Frontal cortex (tissue), 4 donors: ENCODE measurements at places on chromosomes 12 and 14. TPM values are rescaled to one million over a fixed set of nuclear protein-coding genes. Genes with fewer than 3 reads are reported as not detected.

DNA sequence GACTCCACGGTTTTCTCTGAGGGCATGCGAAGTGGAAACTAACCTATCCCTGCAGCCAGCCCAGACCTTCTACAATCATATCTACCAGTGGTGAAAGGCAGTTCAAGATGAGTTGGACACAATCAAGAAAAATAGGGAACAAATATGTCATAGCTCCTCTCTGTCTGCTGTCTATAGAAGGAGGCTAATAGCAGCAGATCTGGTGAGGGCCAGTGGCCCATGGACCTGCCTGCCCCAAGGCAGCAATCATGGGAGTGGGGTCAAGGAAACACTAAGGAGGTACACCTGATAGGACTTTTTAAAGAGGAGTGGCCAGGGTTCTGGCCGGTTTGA, 149.5 kb downstream of the PRKCH start:
- DNase-seq = no peak

The VRK1 gene
- 85.6 TPM for total RNA-seq

DNA sequence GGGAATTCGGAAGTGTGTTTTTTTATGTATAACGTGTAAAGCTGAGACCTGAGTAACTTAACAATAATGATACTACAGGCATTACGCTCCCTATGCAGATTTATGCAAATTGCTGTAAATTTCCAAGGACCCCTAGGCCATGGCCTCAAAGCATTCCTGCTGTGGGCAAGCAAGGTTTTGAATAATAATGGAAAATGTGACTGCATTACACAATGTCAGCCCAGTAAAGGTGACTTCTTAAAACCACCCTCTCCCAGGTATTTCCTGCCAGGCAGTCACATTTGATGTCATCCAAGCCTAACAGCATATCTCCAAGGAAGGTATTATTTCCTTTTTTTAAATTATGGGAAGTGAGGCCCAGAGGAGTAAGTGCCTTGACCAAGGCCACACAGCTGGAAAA, 621.0 kb downstream of the BCL11B start:
- DNase-seq = no peak

- DNase-seq = no peak
These were observed 212.8 kb upstream of the KITLG start for GRCh38 chr12:88793096-88793495.

DNA sequence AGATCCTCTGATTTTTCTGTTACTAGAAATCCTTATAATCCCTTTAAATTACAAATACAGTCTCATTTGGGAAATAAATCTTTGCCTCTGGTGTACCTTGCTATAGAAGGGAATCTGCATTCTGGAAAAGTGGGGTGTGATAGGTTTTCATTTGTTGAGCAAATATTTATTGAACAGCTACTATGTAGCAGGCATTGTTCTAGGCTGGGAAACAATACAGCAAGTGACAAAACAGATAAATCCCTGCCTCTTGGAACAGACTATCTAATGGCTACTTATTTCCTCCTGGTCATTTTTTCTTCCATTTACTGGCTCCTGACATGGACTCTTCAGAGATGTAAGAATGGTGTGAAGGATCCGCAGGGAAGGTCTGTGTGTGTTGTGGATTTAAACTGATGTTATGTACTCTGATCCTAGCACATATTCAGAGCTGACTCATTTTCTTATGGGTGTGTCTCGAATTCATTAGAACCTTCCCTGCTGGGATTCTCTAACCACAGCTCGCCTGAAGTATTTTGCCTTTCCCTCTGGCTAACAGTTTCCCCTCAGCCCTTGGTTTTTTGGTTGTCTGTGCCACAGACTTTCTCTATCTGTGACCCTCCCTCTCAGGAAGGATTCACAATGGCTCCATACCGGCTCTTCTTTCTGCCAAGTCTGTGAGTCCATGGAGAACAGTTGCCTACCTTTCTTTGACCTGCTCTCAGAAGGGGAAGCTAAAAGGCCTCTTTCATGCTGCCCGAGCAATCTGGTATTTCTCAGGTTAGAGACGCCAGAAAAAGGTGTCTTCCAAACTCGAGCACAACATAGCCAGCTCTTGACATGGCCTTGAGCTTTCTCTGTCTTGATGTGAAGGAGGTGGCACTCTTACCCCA, 53.7 kb downstream of the TMTC2 start:
- no peak for DNase-seq

GRCh38 chr12:101795786-101796185, 35.0 kb downstream of the GNPTAB start:
- no peak for DNase-seq

The MEG3 gene
- 95.4 TPM for total RNA-seq

The PIWIL1 gene
- total RNA-seq = not detected

- DNase-seq = peak; percentile 62
These were observed 9.3 kb upstream of the HDAC7 start for GRCh38 chr12:47828976-47829482.

The ADAMTS20 gene
- 0.41 TPM for total RNA-seq

- no peak for DNase-seq
These were observed 270.0 kb upstream of the NAV3 start for GRCh38 chr12:77560714-77561113.

- DNase-seq = no peak
These were observed 1.6 kb upstream of the WIF1 start for GRCh38 chr12:65122703-65123102.

- DNase-seq = no peak
These were observed 155.4 kb downstream of the C12orf75 start for GRCh38 chr12:105485921-105486320.

DNA sequence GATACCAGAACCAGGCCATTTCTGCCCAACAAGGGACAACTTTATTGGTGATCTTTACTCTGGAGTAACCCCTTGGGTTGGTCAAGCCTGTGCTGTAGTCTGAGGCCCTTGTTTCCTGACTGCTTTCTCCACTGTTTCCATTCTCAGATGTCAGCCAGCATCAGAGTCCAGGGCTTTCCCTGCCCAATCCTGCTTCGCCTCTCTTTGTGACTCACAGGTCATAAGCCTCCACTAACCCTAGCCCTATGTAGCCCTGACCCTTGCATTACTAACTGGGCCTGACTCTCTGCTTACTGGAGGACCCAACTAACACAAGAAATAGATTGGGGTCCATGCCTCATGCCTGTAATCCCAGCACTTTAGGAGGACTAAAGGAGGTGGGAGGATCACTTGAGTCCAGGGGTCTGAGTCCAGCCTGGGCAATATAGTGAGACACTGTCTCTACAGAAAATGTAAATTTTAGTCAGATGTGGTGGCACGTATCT, 8.6 kb upstream of the SNRNP35 start:
- DNase-seq = no peak

DNA sequence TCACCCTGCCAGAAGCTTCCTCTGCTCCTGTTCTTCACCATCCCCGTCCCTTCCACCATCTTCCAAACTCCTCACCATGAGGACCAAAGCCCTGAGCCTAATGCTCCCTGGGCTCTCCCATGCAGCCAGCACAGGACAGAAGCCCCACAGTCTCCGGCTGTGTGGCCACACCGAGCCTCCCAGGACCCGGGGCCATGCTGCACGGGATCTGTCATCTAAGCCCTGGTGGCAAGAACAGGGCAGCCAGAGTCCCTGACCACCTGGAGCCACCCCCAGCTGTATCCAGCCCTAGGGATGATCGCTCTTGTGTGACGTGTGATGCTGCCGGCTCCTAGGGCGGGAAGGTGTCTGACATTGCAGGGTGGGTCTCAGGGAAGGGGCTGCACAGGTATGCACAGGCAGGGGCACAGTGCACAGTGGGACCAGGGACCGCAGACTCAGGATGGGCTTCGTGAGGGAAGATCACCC, 8.1 kb downstream of the TMEM179 start:
- no peak for DNase-seq

DNA sequence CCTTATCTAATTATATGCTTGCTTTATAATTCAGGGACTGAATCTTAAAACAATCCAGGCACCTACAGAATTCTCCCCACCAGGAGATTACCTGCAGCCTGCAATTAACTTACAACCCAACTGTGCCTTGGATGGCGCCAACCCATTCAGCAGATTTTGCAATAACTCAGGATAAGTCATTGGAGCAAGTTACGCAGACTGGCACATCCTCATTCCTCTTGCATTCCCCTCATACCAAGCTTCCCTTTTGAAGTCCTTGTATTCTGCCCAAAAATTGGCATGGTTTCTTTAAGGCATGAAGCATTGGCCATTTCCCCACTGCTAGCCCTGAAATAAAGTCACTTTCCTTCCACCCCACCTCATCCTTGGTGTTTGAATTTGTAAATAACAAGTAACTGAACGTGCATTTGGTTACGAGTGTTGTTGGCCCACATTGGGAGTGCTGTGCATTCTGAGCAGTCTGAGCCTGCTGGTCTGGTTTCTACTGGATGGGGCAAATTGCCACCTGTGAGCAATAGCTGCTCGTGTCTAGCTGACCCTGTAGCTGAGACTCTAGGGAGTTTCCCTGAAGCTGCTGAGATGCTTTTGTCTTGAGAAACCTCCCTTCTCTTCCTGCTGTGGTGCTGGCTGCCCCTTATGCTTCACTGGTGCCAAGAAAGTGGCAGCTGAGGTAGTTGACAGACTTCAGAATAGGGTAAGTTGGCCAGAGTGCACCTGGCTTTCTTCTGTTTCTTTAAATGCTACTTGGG, 99.2 kb upstream of the SCAF11 start:
- DNase-seq = no peak

The KDM2B gene
- 99.5 TPM for total RNA-seq

DNA sequence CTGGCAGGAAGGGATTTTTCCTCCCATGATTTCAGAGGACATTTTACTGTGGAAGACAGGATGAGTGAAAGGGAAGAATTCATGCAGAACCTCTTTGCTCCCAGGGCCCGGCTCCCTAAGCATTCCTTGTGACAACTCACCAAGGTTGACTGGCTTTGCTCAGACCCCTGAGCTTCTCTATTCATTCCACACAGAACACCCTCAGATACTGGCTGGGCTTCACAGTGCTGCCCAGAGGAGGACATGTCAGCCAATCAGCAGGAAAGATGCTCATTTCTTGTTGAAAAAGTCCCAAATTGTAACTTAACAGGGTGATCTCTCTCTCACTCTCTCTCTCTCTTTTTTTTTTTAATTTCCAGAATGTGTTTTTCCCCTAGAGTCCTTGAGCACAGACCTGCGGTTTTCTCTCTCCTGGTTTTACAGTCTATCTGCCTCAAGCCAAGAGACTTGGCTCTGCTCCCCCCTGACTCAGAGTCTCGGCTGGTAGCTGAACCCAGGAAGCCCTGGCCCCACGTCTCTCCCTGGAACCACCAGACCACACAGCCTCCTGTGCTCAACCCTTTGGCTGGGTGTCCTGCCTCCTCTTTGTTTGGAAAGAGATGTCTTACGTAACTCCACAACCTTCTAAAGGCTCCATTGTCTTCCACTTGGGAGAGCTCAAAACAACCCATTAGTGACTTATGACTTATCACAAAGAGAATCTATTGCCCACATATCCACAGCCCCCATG, 43.9 kb downstream of the SSPN start:
- no peak for DNase-seq

The FZD10 gene
- 0.41 TPM for total RNA-seq

The TMPRSS12 gene
- total RNA-seq = not detected

The SLC17A8 gene
- 11.0 TPM for total RNA-seq

DNA sequence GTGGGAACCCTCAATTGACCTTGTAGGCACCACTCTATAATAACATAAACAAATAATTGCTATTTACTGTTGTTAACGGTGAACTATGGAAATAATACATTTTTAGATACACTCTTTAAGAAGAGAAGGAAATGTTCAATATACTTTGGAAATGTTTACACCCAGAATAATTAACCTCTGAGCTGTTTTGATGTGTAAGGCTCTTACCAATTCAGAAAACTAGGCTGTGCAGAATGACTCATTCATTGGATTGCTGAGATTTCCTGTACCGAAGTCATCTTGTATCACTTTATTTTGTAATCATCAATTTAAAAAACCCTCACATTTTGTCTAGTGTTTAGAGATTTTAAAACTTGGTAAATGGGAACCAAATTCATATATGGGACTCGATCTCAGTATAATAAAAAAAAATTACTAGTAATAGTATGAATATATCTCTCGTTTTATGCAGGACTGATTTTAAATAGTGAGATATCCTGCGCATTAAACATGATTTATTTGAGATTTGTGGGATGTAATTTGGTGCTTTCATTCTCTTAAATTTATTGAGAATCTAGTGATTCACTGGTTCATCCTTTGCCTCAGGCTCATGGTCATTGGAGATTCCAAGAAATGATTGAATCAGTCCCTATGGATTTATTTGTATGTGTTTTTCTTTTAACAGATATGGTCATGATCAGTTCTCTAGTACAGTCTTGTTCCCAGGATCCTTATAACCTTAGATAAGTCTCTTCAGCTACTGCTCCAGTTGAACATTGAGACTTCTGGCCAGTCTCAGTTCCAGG, 3.9 kb downstream of the SAMD4A start:
- no peak for DNase-seq

GRCh38 chr14:104770851-104771272, 17.9 kb downstream of the SIVA1 start:
- no peak for DNase-seq

- no peak for DNase-seq
These were observed 11.7 kb downstream of the PROX2 start for GRCh38 chr14:74864198-74864597.

The MYH6 gene
- not detected for total RNA-seq

The ANKRD33 gene
- total RNA-seq = not detected

GRCh38 chr12:131511391-131511802, 199.5 kb upstream of the SFSWAP start:
- DNase-seq = no peak

DNA sequence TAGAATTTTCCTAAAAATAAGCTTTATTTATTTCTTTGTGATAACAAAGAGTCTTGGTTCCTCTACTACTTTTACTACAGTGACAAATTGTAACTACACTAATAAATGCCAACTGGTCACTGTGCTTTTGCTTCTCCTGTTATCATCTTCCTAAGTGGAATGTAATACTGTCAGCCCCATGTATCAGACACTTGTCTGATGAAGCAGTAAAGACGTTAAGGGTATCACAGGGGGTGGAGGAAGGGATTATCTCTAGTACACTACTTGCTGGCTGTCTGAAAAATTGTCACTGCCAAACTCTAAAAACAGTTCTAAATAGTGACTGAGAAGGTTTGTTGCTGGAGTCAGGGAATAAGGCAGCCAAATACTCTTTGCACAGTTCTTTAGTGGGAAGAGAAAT, 11.3 kb downstream of the ASB8 start:
- no peak for DNase-seq

DNA sequence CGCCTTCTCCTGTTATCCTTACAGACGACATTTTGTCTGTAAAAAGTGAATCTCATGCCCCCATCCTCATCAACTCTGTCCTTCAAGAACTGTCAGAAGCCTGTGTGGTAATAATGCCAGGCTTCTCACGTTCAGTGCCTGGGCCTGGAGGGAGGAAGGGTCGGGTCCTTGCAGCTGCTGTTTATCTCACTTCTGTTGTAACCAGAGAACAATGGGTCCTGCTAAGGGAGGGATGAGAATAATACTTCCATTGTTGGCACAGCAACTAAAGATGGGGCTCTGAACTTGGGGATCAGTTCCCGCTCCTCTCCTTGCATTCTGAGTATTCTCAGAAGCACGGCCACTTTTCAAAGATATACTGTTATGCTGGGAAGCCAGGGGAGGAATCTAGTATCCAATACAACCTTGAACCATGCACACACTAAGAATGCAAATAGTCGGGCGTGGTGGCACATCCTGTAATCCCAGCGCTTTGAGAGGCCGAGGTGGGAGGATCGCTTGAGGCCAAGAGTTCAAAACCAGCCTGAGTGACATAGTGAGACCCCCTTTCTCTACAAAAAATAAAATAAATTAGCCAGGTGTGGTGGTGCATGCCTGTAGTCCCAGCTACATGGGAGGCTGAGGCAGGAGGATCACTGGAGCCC, 38.8 kb upstream of the NINJ2 start:
- DNase-seq = no peak
